ENCODE measurements at places on chromosomes 6 and 20.

DNA sequence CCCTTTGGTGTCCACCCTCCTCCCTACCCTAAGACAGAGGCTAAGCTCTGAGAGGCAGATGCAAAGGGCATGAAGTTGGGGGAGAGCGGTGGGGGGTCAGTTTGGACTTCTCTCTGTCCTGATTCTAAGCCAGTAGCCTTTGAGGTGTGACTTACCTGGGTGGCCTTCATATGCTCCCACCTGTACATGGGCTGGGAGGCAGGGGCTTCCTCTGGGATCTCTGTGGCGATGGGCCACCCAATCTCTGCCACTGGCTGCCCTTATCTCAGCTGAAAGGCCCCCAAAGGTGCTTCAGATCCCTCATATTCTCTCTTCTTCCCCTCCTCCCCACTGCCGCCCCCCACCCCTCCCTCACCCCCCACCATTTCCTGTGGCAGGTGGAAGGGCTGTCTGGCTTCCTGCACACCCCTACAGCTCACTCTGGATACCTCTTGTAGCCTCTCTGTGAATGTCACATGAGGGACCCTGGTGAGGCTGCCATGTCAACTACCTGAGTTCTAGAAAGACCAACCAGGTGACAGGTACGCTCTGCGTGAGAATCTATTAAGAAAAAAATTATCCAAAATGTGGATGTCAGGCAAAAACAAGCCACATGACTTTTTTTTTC is 34.0 kb downstream of the PNLDC1 start:
- DNase-seq = no peak

DNA sequence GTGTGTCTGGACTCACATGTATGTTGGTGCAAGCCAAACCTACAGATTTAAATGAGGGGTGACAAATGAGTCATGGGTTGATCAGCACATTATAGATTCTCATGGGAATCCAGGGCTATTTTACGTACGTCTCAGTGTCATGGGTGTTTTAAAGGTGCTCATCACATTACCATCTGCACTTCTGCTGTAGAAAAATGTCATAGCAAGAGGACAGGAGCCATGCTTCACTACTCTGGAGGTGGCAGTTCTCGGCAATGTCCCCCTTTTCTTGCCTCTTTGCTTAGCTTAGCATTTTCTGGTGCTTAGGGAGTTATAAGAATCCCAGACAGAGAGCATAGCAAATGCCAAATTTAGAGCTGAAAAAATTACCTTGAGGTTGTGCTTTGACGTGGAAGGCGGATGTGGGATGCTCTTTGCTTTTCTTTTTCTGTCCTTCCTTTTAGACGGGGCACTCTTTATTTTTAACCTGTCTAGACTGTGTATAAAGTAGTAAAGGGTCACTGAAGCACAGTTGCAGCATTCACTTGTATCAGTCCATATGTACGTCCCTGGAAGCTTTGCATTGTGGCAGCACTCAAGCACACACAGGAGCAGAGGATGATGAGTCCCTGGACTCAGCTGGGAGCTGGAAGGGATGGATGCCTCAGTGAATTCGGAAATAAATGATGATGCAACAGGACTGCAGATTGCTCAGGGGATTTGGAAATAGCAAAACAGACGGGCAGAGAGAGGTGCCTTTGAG is 139.7 kb downstream of the SYNDIG1 start:
- DNase-seq = no peak

DNA sequence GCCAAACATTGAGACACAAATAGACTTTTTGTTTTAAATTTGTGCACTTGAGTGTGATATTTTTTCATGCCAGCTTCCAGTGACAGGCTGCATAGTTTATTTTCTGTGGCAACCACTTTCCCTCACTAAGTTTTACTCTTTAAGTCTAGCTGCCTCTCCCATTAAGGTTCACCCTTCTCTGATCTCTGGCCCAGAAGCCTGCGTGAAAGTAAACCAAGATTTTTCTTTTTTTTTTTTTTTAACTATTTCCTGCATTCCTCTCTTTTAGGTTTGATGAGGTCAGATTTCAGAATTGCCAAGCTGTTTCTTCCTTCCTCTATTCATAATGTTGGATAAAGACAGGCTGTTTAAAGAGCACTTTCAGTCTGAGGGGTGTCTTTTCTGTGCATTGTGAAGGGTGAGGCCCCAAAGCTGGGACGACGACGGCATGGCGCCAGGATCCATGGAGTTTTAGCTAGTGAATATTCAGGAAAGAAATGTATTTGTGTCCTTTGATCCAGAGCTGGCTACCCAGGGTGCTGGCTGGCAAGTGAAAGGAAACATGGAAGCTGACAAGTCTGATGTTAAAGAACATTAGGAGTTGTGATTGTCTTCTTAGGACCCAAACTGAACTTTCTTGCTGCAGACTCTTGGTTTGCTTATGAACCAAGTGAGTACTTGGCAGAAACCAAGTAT is 50.7 kb downstream of the DOK5 start:
- DNase-seq = no peak

DNA sequence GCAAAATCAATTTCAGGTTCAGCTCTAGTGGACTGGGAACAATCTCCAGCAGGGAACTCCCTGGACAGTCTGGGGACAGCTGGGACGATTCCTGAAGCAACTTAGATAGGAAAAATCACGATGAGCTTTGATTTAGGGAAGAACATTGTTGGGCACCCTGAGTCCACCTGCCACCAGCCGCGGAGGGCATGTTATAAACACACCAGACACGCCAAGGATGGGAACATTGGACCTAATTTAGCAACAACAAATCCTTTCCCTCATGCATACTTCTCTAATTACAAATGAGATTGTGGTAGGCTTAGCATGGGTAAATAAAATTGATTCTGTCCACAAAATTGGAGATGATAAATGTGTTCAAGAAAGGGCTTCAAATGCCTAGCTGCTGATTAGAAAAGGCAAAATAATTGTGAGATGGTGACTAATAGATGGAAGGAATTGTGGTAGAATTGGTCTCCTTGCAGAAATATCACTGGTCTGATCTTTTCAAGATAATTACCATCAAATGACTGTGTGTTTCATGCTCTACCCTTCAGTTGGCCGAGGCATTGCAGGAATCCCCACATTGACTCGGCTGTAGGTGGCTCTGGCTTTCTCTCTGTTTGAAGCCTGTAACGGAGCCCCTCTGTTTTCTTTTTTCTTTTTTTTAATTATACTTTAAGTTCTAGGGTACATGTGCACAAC is 6.1 kb upstream of the NANP start:
- no peak for DNase-seq

GRCh38 chr6:170173335-170173881 is 117.5 kb downstream of the DLL1 start:
- DNase-seq = no peak

DNA sequence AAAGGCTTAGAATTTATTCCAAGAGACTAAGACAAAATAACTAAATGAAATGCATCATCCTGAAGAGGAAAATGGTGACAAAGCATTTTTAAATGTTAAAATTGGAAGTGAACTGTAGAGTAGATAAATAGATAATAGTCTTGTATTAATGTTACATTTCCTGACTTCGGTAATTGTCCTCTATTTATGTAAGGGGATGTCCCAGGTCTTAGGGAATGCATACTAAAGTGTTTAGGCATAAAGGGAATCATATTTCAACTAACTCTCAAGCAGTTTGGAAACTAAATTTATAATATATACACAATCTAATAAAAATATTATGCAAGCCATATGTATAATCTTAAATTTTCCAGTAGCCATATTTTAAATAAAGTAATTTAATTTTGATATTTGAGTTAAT is 159.3 kb downstream of the WDR27 start:
- no peak for DNase-seq

DNA sequence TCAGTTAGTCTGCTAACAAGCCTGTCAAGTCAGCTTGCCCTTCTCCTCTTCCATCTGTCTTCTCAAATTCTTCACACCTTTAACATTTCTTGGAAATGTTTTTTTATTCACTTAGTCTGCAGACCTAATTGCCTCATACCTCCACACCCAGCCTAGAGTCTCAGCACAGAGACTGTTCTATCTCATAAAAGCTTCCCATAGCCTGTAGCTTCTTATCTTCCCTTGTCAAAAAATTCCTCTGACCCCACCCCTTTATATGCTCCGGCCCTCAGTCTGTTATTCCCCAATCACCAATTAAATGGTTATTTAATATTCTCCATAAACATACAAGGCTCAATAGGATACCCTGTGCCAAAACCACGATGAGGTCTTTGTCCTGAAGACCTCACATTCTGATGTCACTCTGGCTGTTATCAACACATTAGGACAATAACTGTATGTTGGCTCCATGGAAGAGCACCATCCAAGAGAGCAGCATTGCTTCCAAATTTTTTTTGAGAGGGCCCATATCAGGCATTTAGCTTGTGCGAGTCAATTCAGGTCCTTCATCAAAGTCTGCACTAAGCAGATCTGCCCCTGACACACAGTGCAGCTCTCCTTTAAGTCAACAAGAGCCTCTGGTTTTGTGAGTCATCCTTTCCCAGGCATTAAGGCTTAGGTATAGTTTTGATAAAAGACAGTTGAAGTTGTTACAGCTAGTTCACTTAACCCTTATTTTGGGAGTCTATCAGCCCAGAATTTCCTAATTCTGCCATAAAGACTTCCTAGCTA is 83.2 kb upstream of the TBX18 start:
- no peak for DNase-seq

DNA sequence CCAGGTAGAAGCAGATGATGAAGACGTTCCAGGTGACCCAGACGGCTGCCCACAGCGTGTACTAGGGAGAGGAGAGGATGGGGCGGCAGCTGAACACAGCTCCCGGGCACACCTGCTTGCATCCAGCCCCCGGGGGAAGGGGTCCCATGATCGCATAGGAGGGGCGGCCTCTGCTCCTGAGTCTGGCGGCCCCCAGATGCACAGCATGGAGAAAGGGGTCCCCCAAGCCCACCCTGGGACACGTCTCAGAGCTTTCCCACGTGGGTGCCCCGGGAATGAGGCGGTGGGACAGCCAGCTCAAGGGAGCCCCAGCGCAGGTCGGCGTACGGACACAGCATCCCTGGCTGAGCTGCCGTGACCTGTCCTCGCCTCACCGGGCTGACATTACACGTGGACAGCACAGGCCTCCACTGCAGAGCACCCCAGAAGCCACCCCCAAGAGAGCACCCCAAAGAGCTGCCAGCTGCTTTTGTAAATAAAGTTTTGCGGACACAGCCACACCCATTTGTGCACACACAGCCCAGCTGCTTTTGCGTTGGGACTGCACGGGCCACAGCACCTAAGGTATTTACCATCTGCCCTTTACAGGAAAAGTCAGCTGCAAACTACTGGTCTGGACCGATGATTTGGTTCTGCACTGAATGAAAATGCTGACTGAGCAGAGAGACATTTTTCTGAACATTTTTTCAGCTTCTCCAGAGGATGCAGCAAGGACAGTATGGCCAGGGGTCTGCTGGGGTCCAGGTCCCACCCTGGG is 5.2 kb downstream of the NKAIN4 start:
- DNase-seq = no peak

DNA sequence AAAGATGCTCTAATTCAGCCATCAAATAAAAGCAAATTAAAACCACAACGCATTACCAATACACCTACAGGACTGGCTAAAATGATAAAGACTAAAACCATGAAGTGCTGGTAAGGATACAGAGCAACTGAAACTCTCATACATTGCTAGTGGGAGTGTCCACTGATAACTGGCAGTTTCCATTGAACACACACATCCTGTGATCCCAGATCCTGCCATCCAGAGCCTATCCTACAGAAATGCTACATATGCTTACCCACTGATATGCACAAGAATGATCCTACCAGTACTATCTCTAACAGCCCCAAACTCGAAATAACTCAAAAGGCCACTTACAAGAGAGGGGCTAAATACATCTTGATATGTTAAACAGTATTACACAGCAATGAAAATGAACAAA is 81.0 kb downstream of the FYN start:
- no peak for DNase-seq

- no peak for DNase-seq
Observed at GRCh38 chr6:1622851-1623768, 13.4 kb downstream of the FOXC1 start.

- no peak for DNase-seq
Observed at GRCh38 chr6:163249651-163250101, 164.8 kb upstream of the QKI start.

- no peak for DNase-seq
Observed at GRCh38 chr20:23291575-23292240, 58.9 kb upstream of the NXT1 start.

DNA sequence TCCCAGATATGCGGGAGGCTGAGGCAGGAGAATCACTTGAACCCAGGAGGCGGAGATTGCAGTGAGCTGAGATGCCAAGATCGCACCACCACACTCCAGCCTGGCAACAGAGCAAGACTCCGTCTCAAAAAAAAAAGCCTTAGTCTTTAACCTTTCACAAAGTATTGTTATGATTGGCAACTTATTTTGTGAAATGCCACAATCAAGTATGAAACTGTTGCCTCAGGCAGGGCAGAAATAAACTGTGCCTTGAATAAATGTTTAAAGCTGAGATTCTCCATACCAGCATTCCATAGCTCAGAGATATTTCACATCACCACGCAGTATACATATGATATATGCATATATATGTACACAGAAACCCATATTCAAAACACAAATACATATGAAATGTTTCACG is 120.1 kb upstream of the CCDC28A start:
- no peak for DNase-seq

- DNase-seq = no peak
Observed at GRCh38 chr20:62874964-62875344, 13.3 kb upstream of the TCFL5 start.

- DNase-seq = no peak
Observed at GRCh38 chr6:89302195-89302770, 12.8 kb downstream of the GABRR2 start.

GRCh38 chr20:53578492-53579222 is 15.0 kb downstream of the ZNF217 start:
- no peak for DNase-seq

DNA sequence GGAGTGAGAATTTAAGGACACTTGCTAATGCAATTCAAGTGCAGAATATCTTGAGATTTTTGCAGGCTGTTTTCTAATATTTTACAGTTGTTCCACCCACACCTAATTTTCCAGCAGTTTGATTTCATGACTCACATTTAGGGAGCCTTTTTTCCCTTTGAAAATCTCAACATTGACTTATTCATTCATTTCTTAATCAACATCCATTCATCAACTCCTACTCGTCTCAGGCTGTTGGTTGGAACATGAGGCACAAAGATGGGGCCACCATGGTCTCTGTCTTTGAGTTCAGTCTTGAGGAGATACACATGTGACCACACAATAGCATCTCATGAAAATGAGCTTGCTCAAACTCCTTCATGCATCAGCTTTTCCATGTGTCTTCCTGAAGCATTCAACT is 135.6 kb downstream of the UNC5CL start:
- no peak for DNase-seq
